Umbilical cord (tissue), 2 donors: ENCODE measurements at places on chromosomes 1 and 21.

GRCh38 chr21:28884481-28884880 is 108.2 kb downstream of the LTN1 start:
- DNase-seq: no peak

GRCh38 chr1:11598461-11598860 is 55.8 kb downstream of the FBXO2 start:
- DNase-seq: no peak

- peak; percentile 94 for DNase-seq
These were observed 12.8 kb upstream of the PHC2 start for GRCh38 chr1:33443705-33444180.

- DNase-seq: no peak
These were observed 94.2 kb upstream of the MAP1LC3C start for GRCh38 chr1:242093116-242093515.

- no peak for DNase-seq
These were observed 361.1 kb downstream of the TGFB2 start for GRCh38 chr1:218705911-218706893.

DNA sequence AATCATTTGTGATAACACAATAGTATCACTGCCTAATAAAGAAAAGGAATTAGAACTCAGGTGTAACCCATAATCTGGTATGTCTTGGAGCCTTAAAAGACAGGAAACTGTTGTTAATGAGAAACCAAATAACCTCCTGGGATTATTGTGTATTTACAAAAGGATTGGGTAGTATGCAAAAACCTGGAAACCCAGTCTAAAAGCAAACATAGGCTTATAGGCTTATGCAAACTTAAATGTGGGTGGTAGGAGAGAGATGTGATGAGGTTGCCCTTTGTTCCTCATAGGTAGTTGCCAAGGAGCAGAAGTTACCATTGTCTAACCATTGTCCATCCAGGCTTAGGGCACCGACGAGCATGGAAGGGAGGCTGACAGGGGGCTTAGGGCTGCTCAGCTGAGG is 165.8 kb downstream of the AK5 start:
- no peak for DNase-seq

DNA sequence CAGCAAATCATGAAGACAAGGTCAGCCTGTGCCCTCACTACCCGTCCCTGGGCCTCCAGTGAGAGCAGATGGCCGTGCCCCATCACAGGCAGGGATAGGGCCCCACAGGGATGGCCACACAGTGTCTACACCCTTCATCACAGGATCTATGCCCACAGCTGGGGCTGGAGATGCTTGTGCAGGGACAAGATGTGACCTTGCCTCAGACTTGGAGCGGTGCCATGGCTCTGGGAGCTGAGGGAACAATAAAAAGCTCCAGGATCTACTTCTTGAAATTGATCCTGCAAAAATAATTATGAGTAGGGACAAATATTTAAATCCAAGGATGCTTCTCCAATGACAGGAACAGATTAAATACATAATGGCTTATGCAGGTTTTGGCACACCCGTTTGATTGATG is 25.4 kb upstream of the TCEA3 start:
- DNase-seq: no peak

- no peak for DNase-seq
These were observed 14.0 kb downstream of the TSEN15 start for GRCh38 chr1:184065559-184065958.

DNA sequence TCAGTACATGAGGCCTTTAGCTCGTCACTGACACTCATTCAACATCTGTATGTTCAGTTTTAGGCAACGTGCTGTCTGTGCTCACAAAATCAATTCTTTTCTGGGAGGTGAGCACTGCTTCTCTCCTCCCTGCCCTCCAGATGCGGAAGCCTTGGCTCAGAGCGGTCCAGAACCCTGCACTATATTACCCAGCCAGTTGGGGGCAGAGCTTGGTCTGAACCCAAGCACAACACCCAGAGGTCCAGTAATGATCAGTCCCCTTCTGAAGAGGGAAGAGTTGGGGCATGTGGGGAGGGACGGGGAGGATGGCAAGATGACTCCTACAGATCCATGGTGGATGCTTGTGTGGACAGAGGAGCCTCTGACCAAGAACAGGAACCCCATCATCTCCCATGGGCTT is 5.6 kb upstream of the DSCAM start:
- DNase-seq: no peak

DNA sequence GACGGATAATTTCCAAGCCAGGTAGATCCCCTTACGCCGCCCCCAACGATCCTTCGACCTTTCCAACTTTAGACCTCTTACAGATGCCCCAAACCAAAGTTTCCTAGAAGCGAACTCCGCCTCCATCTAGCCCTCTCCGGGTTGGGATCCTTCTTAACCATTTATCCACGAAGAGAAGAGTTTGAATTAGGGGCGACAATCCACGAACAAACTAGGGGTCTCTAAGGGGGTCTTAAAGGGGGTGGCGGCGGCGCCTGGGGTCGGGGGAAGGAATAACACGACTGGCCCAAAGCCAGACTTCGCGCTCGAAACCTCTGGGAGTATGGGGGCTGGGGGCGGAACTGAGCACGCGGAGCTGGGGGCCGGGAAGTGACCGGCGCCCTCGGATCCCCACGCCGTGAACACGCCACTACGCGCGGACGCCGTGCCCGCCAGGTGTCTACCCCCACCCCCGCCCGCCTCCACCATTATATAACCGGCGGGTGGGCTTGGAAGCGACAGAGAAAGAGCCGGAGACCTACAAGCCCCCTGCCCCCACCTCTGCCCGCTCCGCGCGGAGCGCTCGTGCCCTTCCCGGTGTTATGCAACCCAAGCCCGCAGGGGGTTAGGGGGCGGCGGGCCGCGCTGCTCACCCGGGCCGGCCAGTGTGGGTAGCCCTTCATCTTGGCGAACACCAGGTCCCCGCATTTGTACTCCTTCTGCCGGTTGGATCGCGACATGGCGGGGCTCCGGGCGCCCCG is 594 bp downstream of the HDGF start:
- DNase-seq: no peak

GRCh38 chr1:85229574-85230097 is 28.8 kb upstream of the SYDE2 start:
- no peak for DNase-seq

GRCh38 chr1:71770121-71770520 is 512.2 kb downstream of the NEGR1 start:
- DNase-seq: no peak

DNA sequence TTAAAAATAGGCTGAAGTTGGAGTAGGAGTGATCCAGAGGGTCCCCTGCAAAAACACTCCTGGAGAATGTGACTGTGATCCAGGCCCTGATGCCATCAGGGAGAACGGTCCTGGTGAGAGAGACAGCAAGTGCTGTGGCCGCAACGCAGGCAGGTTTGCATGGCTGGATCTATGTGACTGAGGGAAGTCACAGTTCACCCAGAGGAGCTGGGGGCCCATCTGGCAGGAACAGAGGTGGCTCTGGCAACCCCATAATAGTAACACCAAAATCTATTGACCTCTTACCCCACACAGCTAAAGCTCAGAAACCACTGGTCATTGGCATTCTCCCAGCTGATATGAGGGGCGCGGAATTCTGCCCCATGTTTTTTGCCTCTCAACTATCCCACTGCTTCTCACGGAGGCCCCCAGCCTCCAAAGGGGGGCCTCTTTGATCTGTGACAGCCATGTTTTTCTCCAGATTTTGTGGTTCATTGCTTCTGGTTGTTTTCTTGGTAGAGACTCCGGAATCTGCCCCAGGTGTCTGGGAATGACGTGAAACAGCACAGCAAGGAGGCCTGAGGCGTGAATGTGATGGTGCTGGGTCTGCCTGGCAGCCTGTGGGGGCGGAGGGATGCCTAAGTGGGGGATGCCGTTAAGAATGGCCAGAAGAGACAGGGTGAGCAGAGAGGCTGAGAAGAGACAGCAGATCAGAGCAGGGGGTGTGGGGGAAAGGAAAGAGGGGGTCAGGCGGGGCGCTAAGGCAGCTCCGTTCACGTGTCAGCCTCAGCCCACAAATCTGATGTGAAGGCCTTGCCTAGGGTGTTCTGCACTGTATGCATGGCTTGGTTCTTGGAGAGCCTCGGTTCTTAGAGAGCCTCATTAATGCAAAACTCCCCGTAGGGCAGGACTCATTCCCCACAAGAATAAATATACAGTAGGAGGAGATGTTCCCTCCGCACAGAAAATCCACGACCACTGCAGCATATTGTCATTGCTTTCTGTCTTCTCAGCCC is 23.5 kb downstream of the CASP9 start:
- DNase-seq: no peak

GRCh38 chr1:226004396-226004795 is 5.3 kb upstream of the SDE2 start:
- no peak for DNase-seq

GRCh38 chr1:156126630-156127534 is 12.4 kb downstream of the LMNA start:
- DNase-seq: peak; percentile 88

DNA sequence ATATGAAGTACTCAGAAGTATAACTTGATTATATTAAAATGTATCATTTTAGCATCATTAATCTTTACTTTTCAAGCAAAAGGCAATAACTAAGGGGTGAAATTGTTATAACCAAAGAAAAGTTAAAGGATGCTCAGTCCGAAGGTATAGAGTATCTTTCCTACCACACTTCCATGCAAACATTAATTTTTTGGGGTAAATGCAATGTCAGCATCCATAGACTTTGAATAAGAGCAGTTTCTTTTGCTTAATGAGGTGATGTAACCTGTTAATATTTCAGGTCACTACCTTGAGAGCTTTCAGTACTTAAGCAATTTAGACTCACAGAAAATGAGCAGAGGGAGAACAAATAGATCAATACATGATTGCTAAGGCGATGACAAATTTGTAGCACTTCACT is 1093.5 kb downstream of the PLA2G4A start:
- DNase-seq: no peak

DNA sequence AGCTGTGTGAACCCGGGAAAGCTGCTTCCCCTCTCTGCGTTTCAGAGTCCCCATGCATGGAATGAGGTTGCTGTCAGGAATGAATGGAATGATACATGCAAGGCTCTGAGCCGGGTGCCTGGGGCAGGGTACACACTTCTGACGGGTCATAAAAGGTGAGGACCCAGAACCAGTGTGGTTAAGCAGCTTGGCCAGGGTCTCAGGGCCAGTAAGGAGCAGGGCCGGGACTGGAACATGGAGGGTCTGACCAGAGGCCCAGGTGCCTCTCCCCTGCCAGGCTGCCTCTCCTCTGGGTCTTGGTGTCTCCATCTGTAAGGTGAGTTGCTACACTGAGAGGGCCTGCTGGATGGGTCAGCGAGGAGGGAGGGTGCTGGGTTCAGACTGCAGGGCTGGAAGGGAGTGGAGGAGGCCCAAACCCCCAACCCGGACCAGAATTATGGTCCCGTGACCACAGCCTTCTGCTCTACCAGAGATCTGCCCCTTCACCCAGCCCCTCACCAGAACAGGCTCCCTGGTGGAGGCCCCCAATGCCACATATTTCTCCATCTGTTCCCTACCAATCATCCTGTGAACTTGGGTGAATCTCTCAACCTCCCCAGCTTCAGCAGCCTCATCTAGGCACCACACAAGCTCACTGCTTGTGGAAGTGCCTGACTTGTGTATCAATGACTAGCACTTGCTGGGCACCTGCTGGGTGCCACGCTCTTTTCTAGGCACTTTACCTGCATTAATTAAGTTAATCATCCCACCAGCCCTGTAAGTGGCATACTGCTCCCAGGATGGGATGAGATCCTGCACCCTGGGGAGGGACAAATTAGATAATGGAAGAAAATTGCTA is 16.2 kb upstream of the LRP8 start:
- no peak for DNase-seq

- no peak for DNase-seq
These were observed 82.6 kb downstream of the SPAG17 start for GRCh38 chr1:118102445-118102844.

DNA sequence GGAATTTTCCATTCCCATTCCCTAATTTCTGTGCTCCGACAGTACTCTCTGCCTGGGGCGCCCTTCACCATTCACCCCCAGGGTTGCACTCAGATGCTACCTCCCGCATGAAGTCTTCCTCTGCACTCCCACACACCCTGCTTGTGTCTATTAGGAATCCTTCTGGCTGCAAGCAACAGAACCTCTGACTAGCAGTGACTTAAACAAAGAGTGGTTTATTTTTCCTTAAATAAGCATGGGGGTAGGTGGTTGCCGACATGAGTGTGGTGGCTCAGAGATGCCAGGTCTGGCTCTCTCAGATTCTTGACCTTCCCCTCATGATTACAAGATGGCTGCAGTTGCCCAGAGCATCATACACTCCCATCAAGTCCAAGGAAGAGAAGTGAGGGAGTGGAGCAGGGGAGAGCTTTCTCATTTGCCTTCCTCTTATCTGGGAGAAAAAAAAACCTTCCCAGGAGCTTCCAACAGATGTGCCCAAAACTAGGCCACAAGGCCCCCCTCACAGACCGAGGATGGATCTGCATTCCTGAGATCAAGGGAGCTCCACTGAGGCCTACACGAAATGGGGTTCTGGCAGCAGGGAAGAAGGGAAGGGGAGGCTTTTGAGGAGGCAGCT is 49.6 kb upstream of the LBR start:
- DNase-seq: no peak

GRCh38 chr1:206049293-206049692 is 3.7 kb upstream of the RHEX start:
- DNase-seq: no peak

GRCh38 chr1:27489501-27489972 is 430 bp downstream of the WASF2 start:
- DNase-seq: peak; percentile 35

- no peak for DNase-seq
These were observed 34.0 kb upstream of the LEPR start for GRCh38 chr1:65386439-65386838.

- DNase-seq: no peak
These were observed 6.5 kb downstream of the SHISA4 start for GRCh38 chr1:201895120-201895665.

- DNase-seq: no peak
These were observed 16.5 kb upstream of the UTS2 start for GRCh38 chr1:7869136-7869920.

DNA sequence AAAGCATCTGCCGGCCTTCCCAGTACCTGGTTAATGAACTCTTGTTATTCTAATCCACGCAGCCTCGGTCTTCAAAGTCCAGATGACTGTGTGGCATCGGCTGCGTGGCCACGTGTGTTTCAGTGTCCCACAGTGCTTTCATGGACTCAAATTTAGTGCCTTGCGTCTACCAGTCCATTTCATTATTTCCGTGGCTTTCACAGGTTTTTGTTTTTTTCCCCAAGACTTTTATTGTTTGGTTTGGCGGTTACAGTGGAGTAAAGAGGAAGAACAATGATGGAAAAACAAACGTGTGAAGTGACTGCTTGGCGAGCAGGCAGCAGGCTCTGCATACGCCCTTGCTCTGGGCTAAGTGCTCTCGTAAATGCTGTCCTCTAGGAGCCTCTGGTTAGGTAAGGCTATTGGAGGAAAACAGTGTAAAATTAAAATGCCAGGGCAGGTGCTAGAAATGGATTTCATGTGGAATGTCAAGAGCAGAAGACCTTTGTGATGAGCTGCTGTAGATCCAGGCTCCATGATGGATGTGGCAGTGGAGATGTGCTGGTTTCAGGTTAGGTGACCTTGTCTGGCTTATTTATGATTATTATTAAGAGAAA is 536.3 kb downstream of the KIF26B start:
- DNase-seq: no peak

- DNase-seq: no peak
These were observed 752 bp upstream of the ACTA1 start for GRCh38 chr1:229434641-229435051.
